ENCODE measurements at places on chromosomes 5 and 9.

DNA sequence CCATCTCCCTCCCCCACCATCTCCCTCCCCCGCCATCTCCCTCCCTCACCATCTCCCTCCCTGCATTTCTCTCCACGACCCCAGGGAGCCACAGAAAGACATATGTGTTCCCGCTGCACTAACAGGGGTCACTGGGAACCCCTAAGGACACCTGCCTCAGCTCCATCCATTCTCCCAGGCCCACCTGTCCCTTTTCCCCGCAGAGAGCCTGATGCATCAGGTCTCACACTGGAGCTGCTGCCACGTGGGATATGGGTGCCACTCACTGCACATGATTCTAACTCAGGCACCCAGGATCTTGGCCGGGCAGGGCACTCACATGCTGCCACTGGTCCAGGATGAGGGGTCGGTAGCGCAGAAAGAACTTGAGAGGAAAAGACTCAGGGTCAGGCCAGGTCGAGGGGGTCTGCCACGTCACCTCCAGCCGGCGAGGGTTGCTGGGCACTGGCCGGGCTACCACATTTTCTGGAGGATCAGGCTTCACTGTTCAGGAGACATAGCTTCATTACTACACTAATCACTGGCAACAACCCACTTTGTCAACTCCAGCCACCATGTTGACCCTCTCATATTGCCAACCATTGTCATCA is 33.2 kb upstream of the ENHO start:
- no peak for DNase-seq

GRCh38 chr9:34744295-34745221 is 34.6 kb upstream of the CCL21 start:
- DNase-seq, result peak; percentile 90

GRCh38 chr5:77776554-77777206 is 541 bp upstream of the TBCA start:
- no peak for DNase-seq

DNA sequence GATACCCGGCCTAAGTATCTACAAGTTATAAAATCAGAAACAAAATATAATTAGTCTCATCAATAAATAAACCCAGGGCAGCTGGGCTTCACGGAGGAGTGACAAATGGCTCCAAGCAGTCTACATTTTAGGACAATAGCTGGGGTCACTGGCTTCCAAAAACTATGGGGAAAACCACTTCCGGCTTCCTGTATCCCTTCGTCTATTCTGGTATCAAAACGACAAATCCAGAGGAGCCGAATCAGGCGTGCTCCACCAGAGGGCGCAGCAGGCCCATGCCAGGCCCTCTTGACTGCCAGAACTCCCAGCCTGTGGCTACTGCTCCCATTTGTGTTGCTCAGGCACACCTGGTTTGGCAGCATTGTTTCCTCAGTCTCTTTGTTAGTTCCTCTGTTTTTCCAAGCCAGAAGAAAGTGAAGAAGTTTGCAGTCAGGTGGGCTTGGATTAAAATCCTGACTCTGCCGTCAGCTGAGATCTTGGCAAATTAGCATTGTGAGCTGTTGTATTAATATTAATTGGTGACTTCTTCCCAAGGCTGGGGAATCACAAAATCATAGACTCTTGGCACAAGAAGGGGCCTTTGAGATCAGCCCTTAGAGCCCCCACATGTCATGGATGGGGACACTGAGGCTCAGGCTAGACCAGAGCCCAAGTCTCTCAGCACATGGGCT is 11.6 kb upstream of the RAB14 start:
- DNase-seq, result peak; percentile 95

DNA sequence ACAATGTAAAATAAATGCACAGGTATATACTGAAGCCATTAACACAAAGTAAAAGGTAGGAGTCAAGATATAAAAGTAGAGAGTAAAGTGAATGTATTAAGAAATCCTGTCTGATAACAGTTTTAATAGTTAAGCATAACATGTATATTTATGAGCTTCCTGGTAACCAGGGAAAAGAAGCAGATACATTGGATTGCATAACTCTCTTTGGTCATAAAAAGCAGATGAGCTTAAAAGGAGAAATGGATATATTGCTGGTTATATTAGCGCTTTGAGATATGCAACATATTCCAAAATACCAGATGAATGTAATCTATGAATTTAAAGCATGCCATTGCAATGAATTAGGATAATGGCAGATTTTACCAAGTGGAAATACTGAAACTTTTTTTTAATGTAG is 6.2 kb upstream of the TNFSF8 start:
- no peak for DNase-seq

- no peak for DNase-seq
Measured at GRCh38 chr5:161539016-161539415, 7.5 kb downstream of the GABRB2 start.

- no peak for DNase-seq
Measured at GRCh38 chr5:20029266-20029665, 41.3 kb upstream of the CDH18 start.
